ENCODE measurements at places on chromosomes 5 and 9.

- DNase-seq: peak; percentile 9
These were observed 6.0 kb downstream of the POU5F2 start for GRCh38 chr5:93735378-93735777.

GRCh38 chr5:135821061-135821801 lies 13.2 kb upstream of the SLC25A48 start:
- peak; percentile 84 for DNase-seq

GRCh38 chr5:135688385-135688784 lies 109.6 kb upstream of the CXCL14 start:
- no peak for DNase-seq

DNA sequence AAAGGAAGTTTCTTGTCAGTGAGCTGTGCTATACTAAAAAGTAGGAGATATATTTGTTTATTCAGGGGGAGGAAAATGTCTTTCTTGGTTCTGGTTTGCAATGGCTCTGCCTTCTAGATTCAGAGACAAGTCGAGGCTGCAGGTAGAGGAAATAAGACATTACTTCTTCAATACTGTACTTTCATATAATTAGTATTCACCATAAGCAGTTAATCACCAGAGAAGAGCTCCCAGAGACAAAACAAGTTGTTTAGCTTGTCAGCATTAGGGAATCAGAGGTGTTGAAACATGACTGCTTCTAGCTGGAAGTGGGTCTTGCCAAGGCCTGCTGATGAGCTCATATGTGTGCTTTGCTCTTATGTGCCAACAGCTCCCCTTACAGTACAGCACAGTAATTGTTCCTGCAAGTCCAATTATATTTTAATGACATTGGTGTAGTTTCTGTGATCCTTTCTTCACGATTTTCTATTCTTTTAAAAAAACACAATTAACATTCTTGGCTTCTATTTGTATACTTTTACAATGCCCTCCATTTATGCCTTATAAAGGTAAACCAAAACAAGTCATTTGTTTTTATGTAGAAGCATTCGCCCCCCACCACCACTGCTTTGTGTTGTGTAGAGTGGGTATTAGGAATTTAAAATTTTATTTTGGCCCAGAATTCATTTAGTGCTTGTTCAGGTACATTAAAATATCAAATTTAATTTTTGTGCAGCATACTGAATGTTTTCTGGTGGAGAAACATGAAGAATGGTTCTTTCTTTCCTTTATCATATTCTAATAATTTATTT lies 112.2 kb downstream of the RPS23 start:
- peak; percentile 95 for DNase-seq

DNA sequence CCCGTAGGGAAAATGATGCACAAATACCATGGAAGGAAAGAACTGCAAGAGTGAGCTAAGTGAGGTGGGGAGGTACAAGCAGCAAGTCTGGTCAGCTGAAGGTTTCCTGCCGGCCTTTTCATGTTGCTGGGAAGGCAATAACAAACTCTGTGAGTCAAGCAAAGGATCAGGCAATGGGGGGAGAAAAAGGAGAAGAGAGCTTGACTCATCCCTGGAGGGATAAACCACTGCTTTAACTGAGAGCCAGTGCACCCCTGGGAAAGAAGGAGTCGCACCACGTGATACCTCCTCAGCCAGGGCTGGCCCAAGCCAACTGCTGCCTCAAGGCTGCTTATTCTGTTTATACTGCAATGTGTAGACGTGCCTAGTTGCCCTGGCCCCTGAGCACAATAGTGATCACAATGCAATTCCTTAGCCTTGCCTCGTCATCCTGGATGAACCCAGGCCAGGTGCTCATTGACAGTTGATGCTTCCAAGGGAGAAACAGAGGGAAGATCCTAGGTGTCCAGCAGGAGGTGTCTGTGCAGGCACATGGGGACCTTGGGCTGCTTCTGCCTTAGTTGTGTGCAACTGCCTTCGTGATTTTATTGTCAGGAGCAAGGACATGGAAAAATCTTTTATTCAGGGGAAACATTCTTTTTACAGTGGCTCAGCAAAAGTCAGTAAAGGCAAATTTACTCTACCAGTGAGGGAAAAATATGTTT lies 203.0 kb upstream of the TUT7 start:
- no peak for DNase-seq

DNA sequence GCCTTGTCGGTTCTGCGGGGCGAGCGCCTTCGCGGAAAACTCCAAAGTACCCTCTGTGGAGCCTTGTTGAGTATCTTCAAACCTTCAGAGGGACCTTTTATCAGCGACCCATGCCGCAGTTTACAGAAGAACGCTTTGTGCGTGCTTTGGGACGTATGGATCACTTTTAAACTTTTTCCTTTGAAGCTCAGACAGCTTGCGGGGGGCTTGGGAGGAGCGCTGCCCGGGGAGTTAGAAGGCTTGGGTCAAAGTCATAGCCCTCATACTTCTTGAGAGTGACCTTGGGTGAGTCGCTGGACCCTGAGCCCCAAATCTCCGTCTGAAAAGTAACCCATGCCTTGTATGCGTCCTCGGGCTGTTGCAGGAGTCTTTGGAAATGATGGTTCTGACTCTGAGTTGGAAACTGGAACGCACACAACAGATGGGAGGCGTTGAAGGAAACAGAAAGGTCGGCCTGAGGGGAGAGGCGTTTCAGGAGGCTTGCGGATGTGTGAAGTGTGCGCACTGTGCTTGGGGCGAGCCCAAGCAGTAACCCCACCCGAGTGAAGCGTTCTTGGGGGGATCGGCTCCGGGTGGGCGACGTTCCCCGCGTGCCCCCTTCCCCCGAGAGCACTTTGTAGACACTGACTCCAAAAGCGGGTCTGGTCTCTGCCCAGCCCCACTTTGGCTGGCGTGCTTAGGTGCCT lies 661 bp upstream of the SLC25A51 start:
- no peak for DNase-seq

DNA sequence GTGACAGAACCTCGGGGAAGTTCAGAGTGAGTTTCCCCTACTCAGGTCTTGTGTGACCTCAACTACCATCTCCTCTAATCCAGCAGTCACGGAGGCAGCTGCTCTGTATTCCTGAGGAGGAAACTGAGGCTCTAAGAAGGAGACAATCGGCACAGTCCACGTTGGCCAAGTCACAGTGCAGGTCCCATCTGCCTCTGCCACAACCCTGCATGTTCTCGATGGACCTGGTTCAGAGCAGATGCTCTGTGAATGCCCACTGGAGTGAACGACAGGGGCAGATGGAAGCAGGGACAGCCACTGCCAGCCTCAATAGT lies 722 bp upstream of the ERGIC1 start:
- DNase-seq: no peak

DNA sequence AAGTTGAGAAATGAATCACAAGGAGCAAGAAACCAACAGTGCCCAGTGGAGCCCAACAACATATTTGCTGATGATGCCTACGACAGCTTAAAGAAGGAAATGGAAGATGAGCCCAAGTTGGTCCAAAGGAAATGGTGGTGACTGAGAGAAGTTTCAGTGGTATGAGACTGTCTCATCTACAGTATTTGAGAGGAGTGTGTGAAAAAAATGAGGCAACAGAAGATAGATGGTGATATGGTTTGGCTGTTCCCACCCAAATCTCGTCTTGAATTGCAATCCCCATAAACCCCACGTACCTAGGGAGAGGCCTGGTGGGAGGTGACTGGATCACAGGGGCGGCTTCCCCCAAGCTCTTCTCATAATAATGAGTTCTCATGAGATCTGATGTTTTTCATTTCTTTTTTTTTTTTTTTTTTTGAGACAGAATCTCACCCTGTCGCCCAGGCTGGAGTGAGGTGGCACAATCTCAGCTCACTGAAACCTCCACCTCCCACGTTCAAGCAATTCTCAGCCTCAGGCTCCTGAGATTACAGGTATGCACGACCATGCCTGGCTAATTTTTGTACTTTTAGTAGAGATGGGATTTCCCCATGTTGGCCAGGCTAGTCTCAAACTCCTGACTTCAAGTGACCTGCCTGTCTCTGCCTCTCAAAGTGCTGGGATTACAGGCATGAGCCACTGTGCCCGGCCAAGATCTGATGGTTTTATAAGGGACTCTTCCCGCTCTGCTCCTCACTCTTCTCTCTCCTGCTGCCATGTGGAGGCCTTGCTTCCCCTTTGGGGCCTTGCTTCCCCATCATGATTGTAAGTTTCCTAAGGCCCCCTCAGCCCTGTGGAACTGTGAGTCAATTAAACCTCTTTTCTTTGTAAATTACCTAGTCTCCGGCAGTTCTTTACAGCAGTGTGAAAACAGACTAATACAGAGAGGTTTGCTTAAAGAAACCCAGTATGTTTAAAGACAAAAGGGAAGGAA lies 30.2 kb downstream of the EFCAB9 start:
- DNase-seq: no peak

DNA sequence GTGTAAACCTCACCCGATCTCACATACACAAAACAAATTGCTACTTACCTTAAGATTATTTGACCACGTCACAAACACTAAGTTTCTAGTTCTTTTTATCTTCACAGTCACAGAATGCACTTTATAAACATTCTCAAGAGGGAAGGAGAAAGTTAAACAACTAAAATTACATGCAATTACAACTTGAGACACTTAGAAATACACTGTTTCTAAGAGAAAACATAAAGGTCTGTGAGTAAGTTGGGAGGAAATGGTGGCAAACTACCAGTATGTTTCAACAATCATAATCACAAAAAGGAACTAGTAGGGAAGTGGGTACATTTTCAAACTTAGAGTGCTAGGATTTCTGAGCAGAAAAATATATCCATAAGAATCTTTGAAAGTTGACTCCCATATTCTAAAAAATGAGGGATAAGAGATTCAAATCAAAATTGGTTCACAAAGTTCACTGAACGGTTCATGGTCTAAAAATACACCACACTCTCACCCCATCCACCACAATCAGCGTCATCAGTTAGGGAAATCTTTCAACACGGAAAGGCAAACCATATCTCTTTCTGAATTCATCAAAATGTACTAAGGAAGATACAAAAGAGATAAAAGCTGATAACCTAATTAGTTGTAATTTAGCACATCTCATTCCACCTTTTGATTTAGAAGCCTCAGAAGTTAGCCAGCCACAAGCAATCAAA lies 182.6 kb downstream of the BNC2 start:
- DNase-seq: no peak

GRCh38 chr5:107592515-107592914 lies 78.2 kb downstream of the EFNA5 start:
- DNase-seq: no peak

DNA sequence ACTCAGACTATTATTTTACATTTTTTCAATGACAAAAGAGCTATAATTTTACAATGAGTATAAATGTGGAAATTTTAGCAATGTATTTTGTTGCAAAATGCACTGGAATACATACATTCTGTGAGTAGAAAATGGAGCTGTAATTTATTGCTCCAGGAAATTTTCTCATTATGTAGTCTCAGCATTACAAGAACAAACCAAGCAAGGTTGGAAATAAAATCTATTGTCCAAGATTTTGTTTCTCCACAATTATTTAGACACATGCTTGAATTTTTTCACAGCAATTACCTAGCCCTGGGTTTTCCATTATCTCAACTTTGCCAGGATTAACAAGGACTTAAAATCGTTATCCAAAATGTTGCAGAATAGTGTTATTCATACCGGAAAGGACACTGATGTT lies 820.1 kb downstream of the CDH12 start:
- DNase-seq: no peak

DNA sequence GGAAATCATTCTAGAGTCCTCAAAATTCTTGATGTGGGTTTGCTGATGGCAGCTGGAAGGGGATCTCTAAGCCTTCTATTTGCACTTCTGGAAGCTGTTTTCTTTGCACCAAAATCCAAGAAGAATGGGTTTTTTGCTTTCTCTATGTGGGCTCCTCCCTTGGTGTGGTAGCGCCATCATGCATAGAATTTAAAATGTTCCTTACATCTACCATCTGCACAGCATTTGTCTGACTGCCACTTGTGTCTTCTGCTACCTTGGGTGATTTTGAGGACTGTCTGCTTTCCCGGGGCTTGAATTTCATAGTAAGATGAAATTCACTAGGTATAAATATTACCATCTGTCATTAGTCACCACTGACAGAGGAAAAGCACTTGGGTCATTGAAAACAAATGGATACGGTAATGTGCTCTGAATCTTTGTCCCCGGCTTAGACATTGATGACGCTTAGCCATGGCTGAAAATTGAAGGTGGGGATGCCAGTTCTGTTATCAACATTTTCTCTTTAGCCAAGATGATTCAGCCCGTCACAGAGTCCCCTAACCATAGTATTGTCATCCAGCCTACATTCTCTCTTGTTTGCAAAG lies 30.0 kb downstream of the SNX30 start:
- no peak for DNase-seq

DNA sequence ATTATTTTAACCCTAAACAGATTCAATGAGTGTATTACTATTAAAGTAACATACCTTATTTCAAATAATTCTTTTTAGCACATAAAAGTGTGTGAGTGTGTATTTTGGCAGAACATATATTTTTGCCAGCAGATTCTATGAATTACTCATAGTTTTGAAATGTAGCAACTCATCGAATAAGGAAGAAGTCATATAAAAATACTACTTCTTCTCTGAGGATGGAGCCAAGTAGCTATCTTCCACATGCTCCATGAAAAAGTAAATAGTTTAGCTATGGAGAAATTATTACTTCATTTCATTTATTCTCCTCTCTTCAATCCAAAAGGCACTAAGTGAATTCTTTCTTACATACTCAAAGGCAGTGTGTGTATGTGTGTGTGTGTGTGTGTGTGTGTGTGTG lies 1090.4 kb upstream of the CDH6 start:
- no peak for DNase-seq

- DNase-seq: no peak
These were observed 167.9 kb downstream of the GLIS3 start for GRCh38 chr9:4131946-4132345.

- no peak for DNase-seq
These were observed 940.2 kb downstream of the EFNA5 start for GRCh38 chr5:106730506-106730905.

GRCh38 chr9:114263853-114264510 lies 58.9 kb upstream of the ORM1 start:
- no peak for DNase-seq

DNA sequence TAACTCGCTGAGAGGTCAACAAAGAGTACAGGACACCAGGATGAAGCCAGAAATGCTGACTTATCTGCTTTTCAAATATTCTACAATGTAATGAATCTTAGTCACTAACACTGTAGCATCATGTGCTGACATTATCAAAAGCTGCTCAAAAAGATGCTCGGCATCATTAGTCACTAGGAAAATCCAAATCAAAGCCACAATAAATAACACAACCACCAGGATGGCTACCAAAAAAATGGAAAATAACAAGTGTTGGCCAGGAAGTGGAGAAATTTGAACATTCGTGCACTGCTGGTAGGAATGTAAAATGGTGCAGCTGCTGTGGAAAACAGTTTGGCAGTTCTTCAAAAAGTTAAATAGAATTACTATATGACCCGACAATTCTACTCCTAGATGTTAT lies 269.1 kb downstream of the GLIS3 start:
- no peak for DNase-seq

DNA sequence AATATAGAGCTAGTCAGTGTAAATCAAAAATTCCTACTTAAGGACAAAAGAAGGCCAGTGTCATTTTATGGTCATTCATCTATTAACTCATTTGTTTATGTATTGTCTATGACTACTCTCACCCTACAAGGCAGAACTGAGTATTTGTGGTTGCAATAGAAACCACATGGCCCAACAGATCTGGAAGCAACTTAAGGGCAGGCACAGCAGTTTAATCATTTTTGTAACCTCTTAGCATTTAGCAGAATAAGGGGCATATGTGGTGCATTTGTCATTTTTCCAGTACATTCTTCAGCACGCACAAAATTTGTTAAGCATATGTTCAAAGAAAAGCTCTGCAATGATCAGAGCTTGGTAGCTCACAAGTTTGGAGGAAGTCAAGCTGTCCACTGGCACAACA lies 1.1 kb downstream of the FKBP15 start:
- no peak for DNase-seq

Measured in NCI-H2029 (cell line).